ENCODE measurements at places on chromosomes 6 and 20.

GRCh38 chr6:106439459-106439858 is 78.9 kb downstream of the CRYBG1 start:
- DNase-seq, result no peak

- DNase-seq, result no peak
Measured at GRCh38 chr6:47306887-47307286, 2.8 kb downstream of the TNFRSF21 start.

DNA sequence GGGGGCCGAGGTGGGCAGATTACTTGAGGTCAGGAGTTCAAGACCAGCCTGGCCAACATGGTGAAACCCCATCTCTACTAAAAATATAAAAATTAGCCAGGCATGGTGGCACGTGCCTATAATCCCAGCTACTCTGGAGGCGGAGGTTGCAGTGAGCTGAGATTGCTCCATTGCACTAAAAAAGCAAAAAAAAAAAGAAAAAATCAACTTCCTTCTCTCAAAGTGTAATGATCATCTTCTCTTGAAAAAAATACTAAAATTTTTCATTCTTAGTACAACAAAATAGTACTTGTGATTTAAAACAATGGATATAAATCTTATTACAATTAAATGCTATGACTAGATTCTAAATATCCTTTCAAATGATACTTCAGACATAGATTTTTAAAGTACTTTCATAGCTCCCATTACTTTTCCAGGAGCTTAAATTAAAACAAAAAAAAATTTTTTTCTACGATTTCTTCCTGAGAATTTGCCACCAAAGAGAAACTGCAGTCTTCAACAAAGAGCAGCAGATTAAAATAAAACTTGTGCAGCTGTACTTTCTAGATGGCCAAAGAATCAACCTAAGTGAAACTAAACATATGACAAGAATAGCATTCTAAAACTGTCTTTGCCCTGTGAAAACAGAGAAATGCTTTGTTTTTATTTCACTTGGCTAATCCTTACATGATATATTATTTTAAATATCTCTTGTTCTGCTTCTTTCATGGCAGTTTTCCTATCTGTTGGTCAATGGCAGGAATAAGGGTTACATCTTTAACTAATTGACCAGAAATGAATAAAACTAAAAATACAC is 75.2 kb downstream of the MAP3K5 start:
- DNase-seq, result no peak

- no peak for DNase-seq
Measured at GRCh38 chr20:48051794-48052474, 266.7 kb upstream of the SULF2 start.

- DNase-seq, result no peak
Measured at GRCh38 chr6:52415917-52416628, 4.1 kb upstream of the EFHC1 start.

DNA sequence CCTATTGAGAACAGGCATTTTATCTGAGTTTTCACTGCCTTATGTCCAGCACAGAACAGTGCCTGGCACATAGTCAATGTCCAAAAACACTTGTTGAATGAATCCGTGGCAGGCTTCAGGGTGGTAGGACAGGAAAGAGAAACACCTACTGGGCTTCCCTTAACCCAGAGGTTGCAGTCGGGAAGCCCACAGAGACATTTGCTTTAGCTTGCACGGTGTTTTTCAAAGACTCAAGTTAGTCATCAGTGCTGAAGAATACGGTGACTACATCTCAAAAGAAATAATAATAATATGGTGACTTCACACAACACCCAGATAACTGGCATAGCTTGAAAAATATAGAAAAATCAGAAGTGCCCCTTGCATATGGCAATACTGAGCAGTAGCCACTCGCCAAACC is 160.4 kb downstream of the CD83 start:
- no peak for DNase-seq

- peak; percentile 51 for DNase-seq
Measured at GRCh38 chr6:28212510-28213212, 12.4 kb upstream of the ZSCAN9 start.

- DNase-seq, result no peak
Measured at GRCh38 chr6:32391505-32391904, 15.5 kb downstream of the BTNL2 start.

DNA sequence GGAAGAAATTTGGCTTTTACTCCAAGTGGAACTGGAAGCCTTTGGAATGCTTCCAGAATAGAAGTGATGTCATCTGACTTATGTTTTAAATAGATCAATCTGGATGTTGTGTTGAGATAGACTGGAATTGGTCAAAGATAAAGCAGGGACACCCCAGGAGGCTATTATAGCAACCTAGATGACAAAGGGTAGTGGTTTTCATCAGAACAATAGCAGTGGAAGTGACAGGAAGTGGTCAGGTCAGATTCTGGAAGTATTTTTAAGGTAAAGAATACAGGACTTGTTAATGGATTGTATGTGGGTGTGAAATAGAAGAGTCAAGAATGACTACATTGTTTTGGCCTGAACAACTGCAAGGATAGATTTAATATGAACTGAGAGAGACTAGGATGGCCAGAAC is 191.4 kb downstream of the ADGRB3 start:
- no peak for DNase-seq

- DNase-seq, result no peak
Measured at GRCh38 chr6:145327586-145327985, 407.7 kb downstream of the EPM2A start.

GRCh38 chr20:23018432-23018831 is 16.7 kb upstream of the SSTR4 start:
- no peak for DNase-seq

- DNase-seq, result no peak
Measured at GRCh38 chr6:33797626-33798342, 6.0 kb downstream of the MLN start.

GRCh38 chr20:16216914-16217230 is 356.4 kb downstream of the KIF16B start:
- DNase-seq, result no peak

DNA sequence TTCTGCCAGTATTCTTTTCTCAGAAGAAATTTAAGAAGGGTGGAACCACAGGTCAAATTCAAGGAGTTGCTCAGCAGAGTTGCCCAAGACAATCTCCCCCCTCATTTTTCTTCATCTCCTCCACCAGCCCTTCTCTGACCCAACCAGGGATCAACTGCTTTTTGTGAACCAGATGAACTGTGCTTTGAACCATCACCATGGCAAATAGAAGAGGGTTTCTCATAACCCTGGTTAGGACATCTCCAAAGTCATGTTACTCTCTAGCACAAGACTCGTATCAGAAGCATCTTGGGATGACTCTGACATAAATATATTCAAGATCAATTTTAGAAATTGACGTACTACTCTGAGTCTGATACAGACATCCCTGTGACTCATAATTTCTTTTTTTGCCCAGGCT is 130.7 kb downstream of the ALDH8A1 start:
- no peak for DNase-seq

GRCh38 chr6:73704260-73704659 is 8.3 kb downstream of the CD109 start:
- DNase-seq, result no peak

DNA sequence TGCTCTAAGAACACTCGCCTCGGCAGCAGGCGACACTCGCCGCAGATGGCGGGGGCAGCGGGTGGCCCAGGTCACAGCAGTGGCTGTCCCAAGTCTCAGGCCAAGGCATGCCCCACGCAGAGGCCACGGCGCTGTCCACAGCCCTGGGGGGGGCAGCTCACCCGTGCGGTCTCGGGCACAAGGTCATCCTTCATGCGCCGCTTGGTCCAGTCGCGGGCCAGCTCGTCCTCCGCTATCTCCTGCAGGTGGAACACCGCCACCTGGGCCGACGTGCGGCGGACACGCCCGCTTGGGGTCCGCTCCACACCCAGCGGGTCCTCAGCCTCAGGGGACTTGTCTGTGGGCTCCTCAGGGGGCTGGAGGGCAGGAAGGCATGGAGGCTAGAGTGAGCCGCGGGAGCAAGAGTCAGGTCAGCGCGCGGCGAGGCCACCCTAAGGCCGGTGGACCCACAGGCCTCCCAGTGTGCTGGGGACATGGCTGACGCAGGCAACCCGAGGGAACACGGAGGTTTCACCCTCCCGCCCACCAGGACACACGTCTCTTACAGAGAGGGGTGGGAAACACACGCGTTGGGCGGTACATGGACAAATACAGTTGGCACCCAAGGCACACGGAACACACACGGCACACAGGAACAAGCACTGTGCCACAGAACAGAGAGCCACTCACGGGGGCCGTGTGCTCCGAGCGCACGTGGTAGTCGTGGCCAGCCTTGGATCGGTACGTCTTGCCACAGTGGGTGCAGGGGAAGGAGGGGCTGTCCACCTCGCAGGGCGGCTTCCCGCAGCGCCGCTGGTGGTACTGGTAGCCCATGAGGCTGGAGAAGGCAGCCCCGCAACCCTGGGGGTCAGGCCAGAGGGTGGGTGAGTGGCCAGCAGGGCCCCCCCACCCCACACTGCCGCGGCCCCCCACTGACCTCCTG is 6.5 kb upstream of the UCKL1 start:
- no peak for DNase-seq

GRCh38 chr6:156315146-156315545 is 462.0 kb upstream of the ARID1B start:
- no peak for DNase-seq

DNA sequence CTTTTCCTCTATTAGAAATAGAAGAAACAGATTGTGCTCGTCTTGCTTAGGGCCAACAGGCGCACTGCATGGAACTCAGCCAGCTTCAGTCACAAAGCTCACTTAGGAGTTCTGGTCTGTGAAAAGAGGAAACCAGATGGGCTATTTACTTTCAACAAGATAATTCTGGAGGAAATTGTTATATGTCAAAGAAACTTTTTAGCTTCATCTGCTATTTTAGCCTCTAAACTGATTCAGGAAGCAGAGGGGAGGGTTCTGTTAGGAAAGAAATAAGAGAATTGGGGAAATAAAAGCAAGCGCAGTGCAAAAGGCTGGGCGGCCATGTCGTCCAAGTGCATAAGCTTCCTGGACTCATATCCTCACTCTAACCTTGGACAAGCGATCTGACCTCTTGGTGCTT is 21.3 kb downstream of the PRKN start:
- DNase-seq, result no peak

GRCh38 chr20:8663424-8663823 is 405.5 kb upstream of the PLCB4 start:
- no peak for DNase-seq

DNA sequence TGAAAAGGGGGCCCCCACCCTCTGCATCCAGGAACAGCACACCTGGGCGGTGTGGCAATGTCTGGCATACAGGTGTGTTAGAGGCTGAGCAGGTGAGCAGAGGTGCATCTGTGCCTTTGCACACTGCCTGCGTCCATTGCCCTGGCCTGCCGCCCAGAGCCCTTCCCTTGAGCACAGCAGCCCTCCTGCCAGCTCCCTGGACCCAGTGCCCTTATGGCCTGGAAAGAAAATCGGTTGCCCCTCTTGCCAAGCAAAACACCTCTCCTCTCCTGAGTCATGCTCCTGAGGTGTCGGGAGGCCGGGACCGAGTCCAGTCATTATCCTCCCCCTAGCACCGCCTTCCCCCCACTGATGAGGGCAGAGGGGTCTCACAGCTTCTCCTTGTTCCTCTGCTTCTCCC is 259.9 kb downstream of the SMOC2 start:
- no peak for DNase-seq

DNA sequence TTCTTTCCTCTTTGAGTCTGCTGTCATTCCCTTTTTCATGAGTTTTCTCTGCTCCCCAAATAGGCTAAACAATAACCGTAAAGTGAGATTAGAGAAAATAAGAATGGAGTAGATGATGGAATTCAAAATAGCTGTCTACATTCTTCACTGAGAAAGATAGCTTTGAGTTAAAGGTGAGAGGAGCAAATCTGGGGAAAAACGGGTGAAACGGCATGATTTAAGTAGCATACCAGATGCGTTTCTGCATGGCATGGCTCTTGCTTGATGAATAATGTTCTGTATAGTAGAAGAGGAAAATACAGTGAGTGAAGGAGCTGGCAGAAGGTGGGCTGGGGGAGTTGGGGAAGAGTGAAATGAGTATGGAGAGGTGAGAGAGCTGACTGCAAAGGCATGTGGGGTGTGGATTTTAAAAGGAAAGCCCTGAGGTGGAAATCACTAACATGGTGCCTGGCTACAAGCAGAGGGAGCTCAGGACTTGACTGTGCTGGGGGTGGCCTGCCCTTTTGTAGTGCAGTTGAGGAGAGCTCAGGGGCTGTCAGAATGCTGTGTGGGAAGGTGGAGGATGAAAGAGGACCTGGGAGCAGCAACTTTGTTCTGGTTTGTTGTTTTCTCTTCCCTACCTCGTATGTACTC is 8.8 kb downstream of the BICRAL start:
- DNase-seq, result no peak

DNA sequence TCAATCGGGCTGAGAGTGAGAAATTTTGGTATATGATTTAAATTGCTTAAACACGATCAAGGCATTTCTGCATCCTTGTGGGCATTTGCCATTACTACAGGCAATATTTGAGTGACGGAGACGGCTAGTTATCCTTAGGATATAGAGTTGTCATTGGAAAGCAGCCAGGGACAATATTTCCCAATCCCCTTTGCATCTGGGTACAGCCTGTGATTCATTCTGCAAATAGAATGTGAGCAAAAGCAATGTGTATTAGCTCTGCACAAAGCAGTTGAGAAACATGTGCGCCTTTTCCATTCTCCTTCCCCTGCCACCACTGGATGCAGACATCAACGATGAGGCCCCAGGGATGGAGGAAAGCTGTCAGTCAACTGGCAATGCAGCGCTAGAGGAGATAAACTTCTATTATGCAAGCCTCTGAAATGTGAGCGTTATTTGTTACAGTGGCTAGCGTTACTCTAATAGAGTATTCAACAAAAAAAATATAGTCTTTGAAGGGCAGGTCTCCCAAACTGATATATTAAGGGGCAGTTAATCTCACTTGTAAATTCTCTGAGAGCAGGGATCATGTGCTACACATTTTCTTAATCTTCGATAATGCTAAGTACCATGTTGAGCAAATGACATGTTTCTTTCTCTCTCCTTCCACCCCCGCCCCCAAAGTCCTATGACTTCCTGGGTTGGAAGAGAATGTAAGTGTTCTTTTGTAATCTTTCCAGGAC is 37.1 kb upstream of the NCOA3 start:
- DNase-seq, result peak; percentile 10

DNA sequence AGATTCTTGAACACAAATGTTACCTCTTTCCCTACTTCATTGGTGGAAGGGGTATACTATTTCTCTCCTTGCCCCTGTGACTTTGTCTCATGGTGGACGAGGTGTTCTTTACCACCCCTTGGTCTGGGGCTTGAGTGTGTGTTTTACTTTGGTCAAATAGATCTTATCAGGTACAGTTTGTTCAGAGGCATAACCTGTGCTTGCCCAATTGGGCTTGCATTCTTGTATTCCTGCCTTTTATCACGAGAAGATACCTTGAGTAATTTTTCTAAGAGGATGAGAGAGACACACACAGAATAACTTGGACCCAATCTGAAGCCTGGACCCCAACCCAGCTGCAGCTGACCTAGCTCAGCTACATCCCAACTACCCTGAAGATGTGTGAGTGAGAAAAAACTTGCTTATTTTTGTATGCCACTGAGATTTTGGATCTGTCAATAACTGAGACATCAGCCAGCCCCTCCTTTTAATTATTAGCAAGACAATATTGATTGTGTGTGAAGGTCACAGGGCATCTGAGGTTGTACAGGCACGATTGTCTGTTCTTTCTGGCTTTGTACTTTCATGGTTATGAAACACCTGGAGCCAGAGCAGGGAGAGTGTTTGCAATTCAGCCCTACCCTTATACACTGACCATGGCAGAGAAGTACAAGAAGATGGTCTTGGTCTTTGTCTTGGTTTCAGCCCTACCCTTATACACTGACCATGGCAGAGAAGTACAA is 204.7 kb upstream of the SLC35B3 start:
- no peak for DNase-seq
